ENCODE measurements at places on chromosomes 7 and 10.

DNA sequence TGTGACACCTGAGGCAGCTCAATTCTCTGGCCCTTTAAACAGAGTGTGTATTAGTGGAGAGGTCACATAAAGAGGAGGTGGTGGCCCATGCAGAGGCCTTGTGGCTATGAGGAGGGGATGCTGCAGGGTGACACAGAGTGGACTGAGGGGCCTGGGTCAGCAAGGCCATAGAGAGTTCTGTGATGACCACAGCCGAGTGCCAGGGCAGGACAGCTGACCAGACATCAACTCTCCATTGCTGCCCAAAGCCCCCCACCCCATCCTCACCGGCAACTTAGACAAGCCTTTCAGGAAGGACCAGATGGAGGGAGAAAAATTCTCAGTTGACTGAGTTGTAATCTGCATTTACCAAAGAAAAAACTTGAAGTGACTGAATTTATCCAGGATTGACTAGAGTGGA lies 378.1 kb downstream of the RPS24 start:
- no peak for DNase-seq

- no peak for DNase-seq
Measured at GRCh38 chr7:88637795-88638194, 121.7 kb upstream of the ZNF804B start.

DNA sequence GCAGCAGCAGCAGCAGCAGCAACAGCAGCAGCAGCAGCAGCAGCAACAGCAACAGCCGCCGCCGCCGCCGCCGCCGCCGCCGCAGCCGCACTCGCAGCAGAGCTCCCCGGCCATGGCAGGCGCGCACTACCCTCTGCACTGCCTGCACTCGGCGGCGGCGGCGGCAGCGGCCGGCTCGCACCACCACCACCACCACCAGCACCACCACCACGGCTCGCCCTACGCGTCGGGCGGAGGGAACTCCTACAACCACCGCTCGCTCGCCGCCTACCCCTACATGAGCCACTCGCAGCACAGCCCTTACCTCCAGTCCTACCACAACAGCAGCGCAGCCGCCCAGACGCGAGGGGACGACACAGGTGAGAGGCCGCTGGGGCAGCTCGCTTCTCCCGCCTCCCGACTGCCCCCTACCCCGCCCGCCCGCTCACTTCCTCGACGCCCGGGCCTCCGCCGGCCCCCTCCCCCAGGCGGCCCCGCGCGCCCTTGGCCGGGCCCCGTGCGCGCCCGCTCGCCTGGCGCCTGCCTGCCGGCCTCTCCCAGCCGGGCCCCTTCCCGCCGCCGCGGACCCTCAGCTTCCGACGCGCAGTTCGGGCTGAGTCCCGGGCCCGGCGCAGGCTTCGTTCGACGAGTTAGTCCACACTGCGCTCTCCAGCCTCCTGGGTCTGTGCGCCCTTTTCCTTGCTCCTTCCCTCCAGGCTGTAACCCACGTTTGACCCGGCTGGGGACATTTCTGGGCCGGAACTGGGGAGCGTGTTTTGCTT lies 882 bp downstream of the DLX6 start:
- DNase-seq, result peak; percentile 33

- DNase-seq, result no peak
Measured at GRCh38 chr7:126443951-126444350, 808.8 kb downstream of the GRM8 start.

GRCh38 chr10:96491303-96491702 lies 22.4 kb downstream of the TLL2 start:
- no peak for DNase-seq

DNA sequence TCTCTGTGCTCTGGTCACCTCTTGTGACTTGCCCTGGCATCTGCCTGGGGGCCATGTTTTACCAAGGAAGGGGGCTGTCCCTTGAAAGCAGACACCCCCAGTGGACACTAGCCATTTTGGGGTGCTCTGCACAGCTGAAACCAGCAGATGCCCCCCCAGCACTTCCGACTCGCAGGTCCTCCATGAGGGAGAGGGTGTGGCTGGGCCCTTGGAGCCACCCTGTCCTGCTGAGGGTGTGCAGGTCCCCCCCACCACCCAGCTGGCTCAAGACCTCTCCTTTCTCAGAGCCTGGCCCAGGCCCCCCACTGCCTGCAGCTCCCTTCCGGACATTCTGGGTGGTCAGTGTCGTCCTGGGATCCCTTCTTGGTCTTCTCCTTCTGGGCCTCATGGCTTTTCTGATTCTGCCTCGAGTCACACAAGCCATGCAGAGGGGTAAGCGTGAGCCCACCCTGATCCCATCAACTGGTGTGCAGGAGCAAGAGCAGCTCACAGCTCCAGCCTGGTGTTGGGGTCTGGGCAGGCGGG lies 12.3 kb downstream of the SCART1 start:
- no peak for DNase-seq

DNA sequence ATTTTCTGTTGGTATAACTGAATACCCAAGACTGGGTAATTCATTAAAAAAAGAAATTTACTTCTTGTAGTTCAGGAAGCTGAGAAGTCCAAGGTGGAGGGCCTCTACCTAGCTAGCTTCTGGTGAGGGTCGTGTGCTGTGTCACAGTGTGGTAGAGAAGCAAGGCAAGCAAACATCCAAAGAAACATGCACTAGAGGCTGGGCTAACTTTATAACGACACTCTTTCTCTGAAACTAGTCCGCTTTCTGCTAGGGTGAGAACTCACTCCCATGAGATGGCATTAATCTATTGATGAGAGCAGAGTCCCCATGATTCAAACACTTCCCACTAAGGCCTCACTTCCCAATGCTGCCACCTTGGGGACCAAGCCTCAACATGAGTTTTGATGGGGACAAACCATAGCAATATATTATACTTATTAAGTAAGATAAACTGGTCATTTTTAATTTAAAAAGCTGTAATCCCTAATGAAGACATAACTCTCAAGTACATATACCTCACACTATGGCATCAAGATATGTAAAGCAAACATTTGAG lies 50.8 kb downstream of the PHYHIPL start:
- no peak for DNase-seq

GRCh38 chr10:4684434-4684833 lies 141.6 kb upstream of the AKR1E2 start:
- DNase-seq, result no peak

- DNase-seq, result no peak
Measured at GRCh38 chr7:103474956-103475355, 28.9 kb upstream of the SLC26A5 start.

DNA sequence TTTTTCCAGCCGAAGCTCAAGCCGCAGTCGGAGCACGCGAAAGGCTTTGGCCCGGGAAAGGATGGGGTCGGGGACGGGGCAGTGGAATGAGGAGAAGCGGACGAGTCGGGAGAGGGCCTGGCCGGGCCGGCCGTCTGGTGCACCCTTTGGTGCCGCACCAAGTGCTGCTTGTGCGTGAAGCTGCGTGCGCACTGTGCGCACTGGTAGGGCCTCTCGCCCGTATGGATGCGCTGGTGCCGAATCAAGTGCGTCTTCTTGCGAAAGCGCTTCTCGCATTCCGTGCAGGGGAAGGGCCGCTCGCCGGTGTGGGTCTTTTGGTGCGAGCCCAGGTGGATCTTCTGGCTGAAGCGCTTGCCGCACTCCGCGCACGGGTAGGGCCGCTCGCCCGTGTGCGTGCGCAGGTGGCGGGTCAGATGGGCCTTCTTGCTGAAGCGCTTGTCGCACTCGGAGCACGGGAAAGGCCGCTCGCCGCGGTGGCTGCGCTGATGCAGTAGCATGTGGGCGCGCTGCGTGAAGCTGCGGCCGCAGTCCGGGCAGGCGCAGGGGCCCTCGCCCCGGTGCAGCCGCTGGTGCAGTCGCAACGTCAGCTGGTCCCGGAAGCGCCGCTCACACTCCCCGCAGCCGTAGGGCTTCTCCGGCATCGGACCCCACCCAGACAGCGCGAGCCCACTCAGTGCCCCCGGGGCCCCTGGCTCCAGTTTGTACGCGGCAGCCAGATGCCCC lies 7.8 kb downstream of the ZNF467 start:
- no peak for DNase-seq

DNA sequence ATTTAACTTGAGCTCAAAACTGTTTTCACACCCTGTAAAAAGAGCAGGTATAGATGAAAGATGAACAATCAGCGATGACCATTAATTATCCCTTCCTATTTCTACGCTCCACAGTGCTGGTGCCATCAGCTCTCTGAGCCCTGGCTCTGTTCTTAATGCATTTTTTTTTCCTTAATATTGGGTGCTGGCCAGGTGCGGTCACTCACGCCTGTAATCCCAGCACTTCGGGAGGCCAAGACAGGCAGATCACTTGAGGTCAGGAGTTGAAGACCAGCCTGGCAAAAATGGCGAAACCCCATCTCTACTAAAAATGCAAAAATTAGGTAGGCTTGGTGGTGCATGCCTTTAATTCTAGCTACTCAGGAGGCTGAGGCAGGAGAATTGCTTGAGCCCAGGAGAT lies 4.2 kb downstream of the STEAP4 start:
- DNase-seq, result no peak

DNA sequence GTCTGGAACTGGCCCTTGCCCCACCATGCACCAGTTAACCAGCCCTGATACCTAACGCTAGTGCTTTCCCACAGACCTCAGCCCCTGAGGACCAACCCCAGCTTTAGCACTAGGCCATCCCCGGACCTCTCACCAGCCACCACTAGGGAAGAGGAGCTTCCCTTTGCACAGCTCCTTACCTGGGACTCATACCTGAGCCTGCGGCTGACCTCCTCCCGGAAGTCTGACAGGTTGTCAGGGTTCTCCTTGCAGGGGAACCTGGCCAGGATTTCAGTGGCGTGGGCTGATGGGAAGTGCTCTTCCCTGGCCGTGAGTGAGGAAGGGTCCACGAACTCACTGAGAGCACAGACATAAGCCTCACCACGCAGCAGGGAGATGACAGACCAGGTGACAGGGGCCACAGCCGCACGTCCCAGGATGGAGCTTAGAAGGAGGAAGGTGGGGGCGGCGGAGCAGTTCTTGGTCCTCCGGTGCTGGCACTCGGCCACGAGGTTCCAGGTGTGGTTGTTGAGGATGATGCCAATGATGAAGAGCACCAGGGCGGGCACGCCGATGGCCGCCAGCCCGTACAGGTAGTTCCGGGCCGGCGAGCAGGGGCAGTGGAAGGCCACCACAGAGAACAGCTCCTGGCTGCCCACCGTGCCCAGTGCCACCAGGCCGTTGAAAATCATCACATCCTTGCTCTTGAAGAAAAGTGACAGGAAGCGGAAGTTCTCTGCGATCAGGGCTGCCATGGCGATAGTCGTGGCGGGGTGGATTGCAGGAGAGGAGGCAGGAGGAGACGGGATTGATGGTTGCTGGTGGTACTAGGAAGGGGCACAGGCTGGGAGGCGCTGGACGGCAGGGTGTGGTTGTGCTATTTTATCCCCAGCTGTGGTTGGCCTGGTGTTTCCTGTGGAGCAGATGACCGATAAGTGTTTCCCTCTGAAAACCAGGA lies 2.7 kb downstream of the CALHM2 start:
- no peak for DNase-seq

- DNase-seq, result no peak
Measured at GRCh38 chr7:150567871-150568301, 696 bp downstream of the GIMAP4 start.

DNA sequence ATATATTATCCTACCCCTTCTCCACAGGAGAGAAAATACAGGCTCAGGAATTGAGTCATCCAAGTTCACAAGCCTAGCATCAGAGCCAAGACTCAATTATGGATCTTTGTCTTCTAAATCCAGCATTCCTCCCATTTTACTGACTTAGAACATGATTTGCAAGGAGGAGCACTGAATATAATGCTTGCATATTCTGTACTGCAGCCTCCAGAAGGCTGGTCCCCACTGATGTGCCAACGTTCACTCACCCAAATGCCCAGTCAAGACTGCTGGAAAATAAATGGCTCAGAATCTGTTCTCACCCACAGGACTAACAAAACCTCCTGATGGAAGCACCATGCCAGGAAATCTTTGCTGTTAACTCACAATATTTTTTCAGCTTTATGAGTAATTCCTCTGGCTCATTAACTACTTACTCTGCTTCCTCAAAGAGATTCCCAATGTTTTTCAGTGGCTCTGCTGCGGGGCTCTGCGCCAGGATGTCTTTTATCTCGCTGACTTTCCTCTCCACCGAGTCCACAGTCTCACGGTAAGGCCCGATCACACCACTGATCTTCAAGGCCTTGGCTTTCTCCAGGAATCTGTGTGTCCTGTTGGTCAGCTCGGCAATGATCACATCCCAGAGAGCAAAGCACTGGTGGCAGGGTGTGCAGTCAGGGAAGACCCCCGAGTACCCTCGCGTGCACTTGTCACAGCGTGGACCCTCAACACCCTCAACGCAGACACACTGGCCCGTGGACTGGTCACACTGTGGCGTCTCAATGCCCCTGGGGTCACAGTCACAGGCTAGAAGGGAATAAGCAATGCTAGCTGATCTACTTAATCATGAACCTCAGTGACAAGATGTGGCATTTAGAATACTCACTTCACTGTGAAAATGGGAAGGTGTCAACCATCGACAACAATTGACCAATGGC lies 48.8 kb downstream of the DLD start:
- DNase-seq, result no peak

GRCh38 chr10:75396631-75397495 lies 4.7 kb downstream of the ZNF503 start:
- DNase-seq, result no peak

GRCh38 chr7:32761451-32762205 lies 129.9 kb downstream of the KBTBD2 start:
- no peak for DNase-seq

GRCh38 chr10:80205477-80206276 lies at the start of gene ANXA11:
Gene ANXA11 (minus strand): TSS chr10:80205537. CDS start chr10:80172861, 32,676 bp downstream.
- peak; percentile 87 for DNase-seq

Data from stimulated activated CD4-positive, alpha-beta T cell treated with anti-CD3 and anti-CD28 coated beads, Interleukin-2, amount 100 ng/mL, for 24 hours (primary cell).